MCF 10A (cell line): ENCODE measurements at places on chromosomes 11 and 22. TPM values are rescaled to one million over a fixed set of nuclear protein-coding genes. Genes with fewer than 3 reads are reported as not detected.

- peak; percentile 78 for DNase-seq
Observed at GRCh38 chr22:37782340-37783168, 25.2 kb upstream of the GCAT start.

GRCh38 chr11:315516-315994, 1.7 kb downstream of the IFITM1 start:
- DNase-seq: no peak

DNA sequence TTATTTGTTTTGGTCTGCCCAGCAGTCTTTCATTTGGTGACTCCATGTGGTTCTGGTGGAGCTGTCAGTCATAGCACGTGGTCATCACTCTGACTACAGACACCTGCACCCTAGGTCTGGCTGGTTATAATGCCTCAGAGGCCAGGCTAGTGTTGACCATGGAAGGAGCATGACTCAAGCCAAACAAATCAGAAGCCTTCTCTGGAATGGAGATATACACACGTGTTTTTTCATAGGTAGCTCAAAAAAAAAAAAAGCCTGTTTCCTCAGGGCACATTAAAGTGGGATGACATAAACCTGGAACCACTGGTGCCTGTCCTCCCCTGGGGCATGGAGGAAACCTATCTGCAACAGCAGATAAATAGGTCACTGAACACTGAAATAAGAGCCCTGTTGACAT, 8.1 kb upstream of the PLAAT3 start:
- peak; percentile 26 for DNase-seq

- DNase-seq: no peak
Observed at GRCh38 chr11:130389335-130389935, 39.0 kb downstream of the ADAMTS8 start.

- DNase-seq: no peak
Observed at GRCh38 chr22:19748991-19749664, 11.4 kb upstream of the TBX1 start.

GRCh38 chr11:115168229-115168671, 336.0 kb downstream of the CADM1 start:
- DNase-seq: peak; percentile 21

- peak; percentile 92 for DNase-seq
Observed at GRCh38 chr11:12079726-12080556, 30.4 kb upstream of the MICAL2 start.

GRCh38 chr11:95371153-95371552, 140.2 kb upstream of the SESN3 start:
- no peak for DNase-seq

DNA sequence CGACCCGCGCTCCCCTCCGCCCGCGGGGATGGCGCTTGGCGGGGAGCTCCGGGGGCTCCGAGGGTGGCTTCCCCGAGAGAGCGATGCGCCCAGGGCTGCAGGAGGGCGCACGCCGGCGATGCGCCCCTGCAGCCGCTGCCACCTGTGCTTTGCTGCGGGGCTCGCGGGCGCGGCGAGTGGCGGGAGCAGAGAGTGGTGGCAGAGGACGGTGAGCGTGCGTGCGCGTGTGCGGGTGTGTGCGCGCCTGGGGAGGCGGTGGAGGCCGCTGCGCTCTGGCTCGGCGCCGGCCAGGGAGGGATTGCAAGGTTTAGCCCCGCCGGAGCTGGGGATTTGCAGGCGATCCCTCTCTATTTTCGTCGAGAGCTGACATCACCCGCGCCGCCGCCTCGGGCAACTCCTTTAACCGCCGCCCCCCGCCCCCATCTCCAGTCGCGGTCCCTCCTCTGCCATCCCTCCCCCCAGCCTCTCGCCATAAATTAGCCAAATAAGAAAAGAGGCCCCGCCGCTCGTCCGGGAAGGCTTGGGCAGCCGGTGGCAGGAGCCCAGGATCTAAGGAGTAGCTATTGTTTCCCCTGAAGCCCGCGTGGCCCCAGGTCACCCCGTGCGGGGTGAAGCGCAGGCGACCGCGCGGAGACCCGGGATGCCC, at the start of gene SLC1A2:
Gene SLC1A2, minus strand, starts transcription at position 375 of the 646 bp plus-strand sequence. CDS start 592 bp downstream, outside the sequence.
- DNase-seq: no peak

GRCh38 chr11:112524798-112525197, 264.1 kb upstream of the PLET1 start:
- DNase-seq: no peak

GRCh38 chr11:35118906-35119305, 20.1 kb upstream of the CD44 start:
- no peak for DNase-seq

- DNase-seq: no peak
Observed at GRCh38 chr22:21945453-21946261, 7.0 kb downstream of the PPM1F start.

- DNase-seq: no peak
Observed at GRCh38 chr22:50298937-50299784, 8.3 kb downstream of the PLXNB2 start.

GRCh38 chr11:114157476-114158050, 98.1 kb downstream of the ZBTB16 start:
- DNase-seq: peak; percentile 55

DNA sequence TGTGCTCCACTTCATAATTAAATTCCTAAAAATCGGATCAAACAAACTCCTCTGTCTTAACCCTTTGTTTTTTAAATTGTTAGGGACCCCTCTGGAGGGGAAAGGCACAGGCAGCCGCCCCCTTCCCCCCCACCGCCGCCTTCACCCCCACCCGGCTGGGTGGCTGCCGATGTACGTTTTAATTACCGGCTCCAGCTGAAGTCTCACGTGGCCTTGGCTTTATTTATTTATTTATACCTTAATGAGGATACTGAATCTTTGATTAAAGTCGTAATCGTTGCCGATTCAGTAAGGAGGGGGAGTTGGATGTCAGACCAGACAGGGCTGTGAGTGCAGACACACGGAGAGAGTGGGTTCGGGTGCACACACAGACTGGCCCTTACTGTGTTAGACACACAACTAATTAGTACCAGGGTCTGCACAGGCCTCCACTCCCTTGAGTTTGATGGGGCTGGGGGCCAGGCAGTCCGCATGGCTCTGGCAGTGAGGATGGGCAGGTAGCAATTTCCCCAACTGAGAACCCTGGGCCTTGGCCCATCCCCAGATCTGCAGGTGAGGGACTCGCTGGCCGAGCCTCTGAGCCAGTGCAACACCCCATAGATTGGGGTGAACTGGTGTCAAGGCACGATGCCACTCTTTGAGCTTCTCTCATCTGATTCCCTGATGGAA, 51.3 kb upstream of the NNMT start:
- DNase-seq: no peak

- DNase-seq: no peak
Observed at GRCh38 chr11:4066910-4067309, 27.7 kb upstream of the RRM1 start.

DNA sequence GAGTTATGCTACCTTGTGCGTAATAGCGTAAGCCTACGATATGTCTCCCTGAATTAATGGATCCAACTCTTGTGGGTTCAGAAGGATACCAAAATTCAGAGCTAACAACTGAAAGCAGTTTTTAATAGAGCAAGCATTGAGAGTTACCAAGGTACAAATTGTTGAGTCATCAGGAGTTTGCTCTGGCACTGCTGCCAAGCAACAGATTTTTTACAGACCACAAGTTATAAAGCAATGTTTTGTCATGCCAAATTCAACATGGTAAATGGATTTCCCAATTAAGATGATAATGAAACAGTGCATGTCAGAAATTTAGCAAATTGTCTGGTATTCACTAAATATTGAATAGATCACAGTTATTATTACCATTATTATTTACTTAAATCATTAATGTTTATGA, 295.6 kb downstream of the NELL1 start:
- DNase-seq: peak; percentile 1

- DNase-seq: peak; percentile 58
Observed at GRCh38 chr11:114293201-114293711, 2.9 kb upstream of the NNMT start.

GRCh38 chr11:113305440-113306336, 8.7 kb upstream of the TTC12 start:
- peak; percentile 79 for DNase-seq

Gene IFITM1
- total RNA-seq: 1.8 and 4.8 TPM in 2 replicates

Gene RASSF10
- not detected in 2 replicates for total RNA-seq

Gene C1QTNF5
- total RNA-seq: not detected in 2 replicates

Gene CSKMT
- 15.4 and 31.2 TPM in 2 replicates for total RNA-seq

Gene SESN3
- 3.0 and 6.3 TPM in 2 replicates for total RNA-seq

Gene PKNOX2
- total RNA-seq: not detected in 2 replicates

Gene SAA1
- total RNA-seq: 45.5 and 55.7 TPM in 2 replicates

Gene CASP5
- total RNA-seq: not detected in 2 replicates

Gene SMIM35
- total RNA-seq: not detected in 2 replicates

Gene SLC22A6
- not detected in 2 replicates for total RNA-seq
